ENCODE measurements at places on chromosomes 12 and 14.
A peak's percentile ranks its signal among the peaks of the same experiment; 100 is the strongest.

GRCh38 chr12:12883369-12884001 lies 7.9 kb upstream of the GPRC5A start:
- no peak for DNase-seq

- no peak for DNase-seq
Measured at GRCh38 chr12:51729331-51729730, 119.2 kb downstream of the FIGNL2 start.

DNA sequence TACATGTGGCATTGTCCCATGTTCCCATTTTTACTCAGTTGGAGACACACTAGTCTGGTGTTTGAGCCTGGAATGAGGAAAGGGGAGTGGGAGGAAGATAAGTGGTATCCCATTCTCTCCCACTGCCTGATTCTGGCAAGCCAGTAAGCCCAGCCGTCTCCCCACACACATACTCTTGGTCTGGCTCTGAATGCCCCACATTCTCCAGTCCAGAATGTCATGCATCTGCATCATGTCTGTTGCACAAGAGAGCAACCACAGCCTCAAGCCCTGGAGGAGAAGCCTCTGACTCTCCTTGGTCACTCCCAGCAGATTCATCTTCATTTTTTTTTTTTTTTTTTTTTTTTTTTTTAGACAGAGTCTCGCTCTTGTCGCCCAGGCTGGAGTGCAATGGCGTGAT lies 48.0 kb downstream of the DRAM1 start:
- DNase-seq: no peak

DNA sequence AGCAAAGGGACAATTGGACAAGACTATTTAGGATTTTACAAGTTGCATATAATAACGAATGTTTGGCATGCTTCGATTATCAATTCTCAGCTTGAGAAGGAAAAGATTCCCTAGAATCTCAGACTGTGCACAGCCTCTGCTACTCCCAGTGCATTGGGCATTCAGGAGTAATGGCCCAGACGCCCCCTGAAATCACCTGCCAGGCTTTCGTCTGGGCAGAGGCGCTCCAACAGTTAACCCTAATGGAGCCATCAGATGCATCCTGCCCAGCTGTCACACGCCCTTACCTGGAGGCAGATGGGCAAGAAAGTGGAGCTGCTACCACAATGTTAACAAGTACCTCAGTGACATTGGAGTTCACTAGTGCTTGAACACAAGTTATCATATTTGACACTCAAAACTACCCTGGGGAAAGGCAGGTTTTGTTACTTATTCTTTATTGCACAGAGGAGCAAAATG lies 927 bp upstream of the LRP6 start:
- DNase-seq: peak; percentile 41

DNA sequence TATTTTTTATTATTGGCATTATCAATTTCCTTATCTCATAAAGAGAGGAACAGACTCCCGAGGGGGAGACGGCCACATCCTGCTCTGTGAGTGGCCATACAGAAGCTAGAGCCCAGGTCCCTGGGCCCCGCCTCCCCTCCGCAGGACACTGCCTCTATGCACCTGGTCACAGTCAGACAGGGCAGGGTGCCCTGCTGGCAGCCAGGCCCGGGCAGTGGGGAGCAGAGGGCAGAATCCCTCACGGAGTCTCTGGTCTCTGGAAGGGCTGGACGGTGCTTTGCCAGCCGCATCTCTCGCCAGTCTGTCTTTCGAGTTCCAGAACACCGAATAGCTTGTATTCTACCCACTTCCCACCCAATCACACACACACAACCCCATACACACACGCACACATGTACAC lies 16.4 kb upstream of the CACNA2D4 start:
- DNase-seq: no peak

DNA sequence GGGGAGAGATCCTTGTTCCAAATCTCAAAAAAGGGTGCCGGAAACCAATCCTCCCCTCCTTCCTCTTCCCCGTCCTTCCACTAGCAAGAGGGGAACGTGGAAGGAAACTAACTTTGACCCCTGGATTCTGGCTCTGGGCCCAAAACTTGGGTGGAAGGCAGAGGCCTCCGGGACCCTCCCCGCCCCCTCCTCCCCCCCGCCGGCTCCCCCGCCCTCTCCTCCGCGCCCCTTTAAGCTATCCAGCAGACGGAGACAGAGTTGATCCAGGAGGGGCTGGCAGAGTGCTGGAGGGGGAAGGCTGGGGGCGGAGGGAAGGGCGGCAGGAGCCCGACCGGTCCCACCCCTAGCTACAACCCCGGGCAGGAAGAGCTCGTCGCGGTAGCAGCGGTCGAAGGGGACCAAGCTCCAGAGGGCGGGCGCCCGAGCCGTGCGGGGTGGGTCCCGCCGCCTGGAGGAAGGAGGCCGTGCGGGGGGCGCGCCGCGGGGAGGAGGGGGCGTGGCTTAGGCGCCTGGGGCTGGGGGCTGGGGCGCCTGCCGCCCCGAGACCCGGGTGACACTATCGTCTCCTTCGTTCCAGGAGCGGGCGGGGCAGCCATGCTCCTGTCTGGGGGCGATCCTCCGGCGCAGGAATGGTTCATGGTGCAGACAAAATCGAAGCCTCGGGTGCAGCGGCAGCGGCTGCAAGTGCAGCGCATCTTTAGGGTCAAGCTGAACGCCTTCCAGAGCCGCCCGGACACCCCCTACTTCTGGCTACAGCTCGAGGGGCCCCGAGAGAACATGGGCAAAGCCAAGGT lies at the start of gene NYNRIN:
Gene NYNRIN (plus strand): TSS at position 351 of the 794 bp plus-strand sequence. CDS start 244 bp downstream, at position 595.
- peak; percentile 70 for DNase-seq
